Vagina (tissue), 2 donors: ENCODE measurements at places on chromosomes 12 and 14.
A peak's percentile ranks its signal among the peaks of the same experiment; 100 is the strongest.

DNA sequence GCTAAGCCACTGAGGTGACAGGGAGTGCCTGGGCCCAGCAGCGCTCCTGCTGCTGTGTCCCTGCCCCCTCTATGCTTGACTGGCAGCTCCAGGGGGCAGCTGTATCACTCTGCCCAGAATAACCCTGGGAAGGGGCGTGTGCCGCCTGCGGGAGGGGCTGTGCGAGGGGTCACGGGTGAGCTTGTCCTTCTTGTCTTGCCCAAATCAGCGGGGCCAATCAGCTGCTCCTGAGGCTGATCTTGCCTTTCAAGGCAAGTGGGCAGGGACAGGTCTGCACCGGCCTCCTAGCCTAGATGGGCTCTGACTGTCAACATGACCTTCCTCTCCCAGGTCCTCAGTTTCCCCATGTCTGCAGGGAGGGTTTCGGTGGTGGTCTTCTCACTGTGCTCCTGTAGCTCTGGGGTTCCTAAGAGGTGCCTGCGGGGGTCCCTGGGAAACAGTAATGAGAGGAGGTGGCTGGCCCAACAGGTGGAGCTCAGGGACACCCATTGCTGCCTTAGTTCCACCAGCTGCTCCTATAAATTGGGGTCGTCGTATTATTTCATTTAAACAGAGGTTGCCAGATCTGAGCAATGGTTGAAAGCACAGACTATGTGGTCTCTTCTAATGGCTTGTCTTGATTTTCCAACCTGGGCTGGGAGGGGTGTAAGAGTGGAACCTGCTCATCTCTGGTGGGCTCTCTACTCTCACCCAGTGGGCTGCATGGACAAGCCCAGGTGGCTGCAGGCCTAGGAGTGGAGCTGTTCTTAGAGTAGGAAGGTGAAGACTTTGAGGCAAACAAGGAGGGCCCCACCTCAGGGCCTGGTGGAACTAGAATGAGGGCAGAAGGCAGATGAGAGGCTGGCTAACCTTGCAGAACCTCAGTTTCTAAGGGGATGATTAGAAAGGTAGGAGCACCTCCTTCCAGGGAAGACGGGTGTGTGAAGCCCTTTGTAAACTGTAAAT lies 11.7 kb downstream of the RTL1 start:
- DNase-seq: peak; percentile 58

- no peak for DNase-seq
Observed at GRCh38 chr12:123096741-123097140, 54.1 kb downstream of the PITPNM2 start.

DNA sequence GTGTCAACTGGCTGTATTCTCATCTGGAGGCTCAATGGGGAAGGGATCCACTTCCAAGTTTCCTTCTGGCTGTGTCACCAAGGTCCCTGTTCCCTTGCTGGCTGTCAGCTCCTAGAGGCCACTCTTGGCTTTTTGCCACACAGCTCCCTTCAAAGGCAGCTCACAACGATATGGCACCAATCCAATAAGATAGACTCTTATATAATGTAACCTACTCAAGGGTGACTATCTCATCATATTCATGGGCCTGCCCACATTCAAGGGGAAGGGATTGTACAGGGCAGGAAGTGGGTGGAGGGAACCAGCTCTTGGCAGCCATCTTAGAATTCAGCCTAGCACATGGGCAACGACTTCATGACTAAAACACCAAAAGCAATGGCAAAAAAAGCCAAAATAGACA lies 98.7 kb upstream of the PLXNC1 start:
- no peak for DNase-seq

- DNase-seq: no peak
Observed at GRCh38 chr14:100611811-100612480, 24.7 kb upstream of the BEGAIN start.

DNA sequence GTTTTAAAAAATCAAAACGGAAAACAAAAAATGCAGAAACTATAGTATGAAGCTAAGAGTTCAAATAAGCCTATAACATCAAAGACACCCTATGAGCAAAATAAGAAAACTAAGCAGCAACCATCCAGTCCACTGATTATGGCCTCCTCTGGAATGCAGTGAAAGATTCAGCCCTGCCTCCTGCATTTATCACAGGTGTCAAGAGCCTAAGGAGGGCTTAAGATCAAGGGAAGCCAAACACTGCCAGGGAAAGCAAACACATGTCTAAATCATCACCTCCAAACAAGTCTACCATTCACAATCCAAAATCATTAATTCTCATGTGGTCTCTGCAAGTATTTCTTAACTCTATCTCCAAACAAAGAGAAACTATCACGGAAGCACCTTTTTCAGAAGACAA lies 28.4 kb downstream of the SARNP start:
- no peak for DNase-seq

DNA sequence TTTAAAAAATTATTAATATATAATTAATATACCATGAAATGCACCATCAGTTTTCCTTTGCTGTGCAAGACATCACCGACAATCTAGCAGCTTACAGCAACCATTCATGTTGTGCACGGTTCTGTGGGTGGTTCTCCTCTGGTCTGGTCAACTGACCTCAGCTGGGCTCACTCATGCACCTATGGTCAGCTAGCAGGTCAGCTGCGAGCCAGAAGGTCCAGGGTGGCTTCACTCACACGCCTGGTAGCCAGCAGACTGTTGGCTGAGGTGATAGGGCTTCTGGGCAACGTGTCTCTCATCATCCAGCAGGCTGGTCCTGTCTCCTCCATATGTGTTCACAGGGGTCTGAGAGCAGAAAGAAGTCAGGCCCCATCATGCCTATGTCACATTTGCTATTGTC lies 210.4 kb downstream of the KIF26A start:
- no peak for DNase-seq

DNA sequence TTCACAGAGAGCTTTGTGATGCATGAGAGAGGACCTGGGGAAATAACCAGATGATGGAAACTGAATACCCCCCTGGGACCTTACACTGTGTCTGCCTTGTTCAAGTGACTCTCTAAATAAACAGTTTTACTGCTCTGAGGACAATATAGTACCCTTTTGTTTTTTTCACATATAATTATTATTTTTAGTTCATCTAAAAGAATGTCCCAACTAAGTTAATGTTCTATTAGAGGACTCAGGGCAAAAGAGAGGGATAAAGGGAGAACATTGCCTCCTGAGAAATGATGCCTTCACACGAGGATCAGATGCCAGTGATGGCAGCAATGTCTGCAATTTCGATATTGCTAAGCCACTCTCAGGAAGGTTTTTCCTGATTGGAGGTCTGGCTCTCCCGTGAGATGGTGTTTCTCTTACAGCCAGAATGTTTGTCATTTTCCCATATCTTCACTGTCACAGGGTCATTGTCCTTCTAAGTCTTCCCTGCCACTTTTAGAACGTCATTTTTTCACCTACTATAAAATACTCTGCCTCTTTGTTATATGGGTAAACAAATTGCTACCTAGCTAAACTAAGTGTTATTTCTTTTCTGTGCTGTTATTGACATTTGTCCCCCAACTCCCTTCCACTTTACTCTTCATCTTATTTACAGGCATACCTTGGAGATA lies 201.6 kb downstream of the RAD51B start:
- no peak for DNase-seq

GRCh38 chr12:104219361-104219892 lies 3.8 kb downstream of the TXNRD1 start:
- no peak for DNase-seq

GRCh38 chr12:128817111-128818015 lies 6.4 kb downstream of the SLC15A4 start:
- DNase-seq: no peak

- DNase-seq: no peak
Observed at GRCh38 chr12:65607401-65607841, 216.9 kb upstream of the HMGA2 start.

- no peak for DNase-seq
Observed at GRCh38 chr14:64725261-64725815, 21.1 kb downstream of the PLEKHG3 start.

- no peak for DNase-seq
Observed at GRCh38 chr12:48004053-48004941, at the start of gene COL2A1. COL2A1 (minus strand) TSS chr12:48004476; CDS start chr12:48004321, 155 bp downstream.
